GM12865 (cell line): ENCODE measurements at places on chromosomes 16 and 17.

DNA sequence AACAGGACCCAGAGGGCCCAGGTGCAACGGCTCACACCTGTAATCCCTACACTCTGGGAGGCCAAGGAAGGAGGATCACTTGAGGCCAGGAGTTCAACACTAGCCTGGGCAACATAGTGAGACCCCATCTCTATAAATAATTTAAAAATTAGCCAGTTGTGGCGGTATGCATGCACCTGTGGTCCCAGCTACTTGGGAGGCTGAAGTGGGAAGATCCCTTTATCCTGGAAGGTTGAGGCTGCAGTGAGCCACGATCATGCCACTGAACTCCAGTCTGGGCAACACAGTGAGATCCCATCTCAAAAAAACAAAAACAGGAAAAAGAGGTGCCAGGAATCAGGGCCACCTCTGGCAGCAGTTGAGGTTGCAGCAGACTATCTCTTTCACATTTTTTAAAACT, 85.7 kb upstream of the NUDT7 start:
- no peak for DNase-seq

- no peak for DNase-seq
Observed at GRCh38 chr17:55729484-55729883, 6.8 kb upstream of the TMEM100 start.

GRCh38 chr17:61065263-61065773, 334.3 kb upstream of the TBX2 start:
- no peak for DNase-seq

GRCh38 chr17:5976251-5976650, 93.9 kb upstream of the WSCD1 start:
- no peak for DNase-seq

GRCh38 chr16:87713451-87714229, 52.1 kb downstream of the KLHDC4 start:
- DNase-seq, result no peak

GRCh38 chr17:77618173-77618572, 340.3 kb upstream of the TNRC6C start:
- no peak for DNase-seq

DNA sequence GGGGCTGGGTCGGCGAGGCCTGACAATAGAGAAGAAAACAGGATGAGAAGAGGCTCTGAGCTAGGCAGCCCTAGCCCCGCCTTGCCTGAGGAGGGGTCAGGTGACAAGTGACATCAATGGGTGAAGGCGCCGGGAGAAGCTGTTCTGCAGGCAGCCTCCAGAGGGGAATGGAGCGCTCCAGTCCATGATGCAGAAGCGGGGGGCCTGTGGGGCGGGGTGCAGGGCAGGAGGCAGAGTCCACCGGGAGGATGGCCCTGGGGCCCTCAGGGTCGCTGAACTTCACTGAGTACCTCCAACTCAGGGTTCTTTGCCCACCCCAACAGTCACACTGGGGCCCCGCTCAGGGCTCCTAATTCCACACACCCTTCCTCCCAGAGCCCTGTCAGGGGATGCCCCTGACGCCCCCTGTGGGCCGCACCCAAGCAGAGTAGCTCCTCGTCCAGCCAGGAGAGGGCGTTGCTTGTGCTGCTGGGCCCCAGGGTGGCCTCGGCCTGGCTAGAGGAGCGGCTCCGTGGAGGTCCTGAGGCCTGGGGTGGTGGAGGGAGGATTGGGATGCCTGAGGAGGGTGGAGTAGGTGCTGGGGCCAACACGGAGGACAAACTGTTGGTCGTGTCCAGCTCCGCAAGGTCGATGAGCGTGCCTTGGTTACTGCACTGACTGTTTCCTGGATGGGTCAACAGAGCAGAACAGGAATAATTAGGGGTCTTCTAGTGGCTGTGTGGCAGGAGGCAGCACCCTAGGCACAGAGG, 20.8 kb downstream of the GGA3 start:
- DNase-seq, result no peak

- no peak for DNase-seq
Observed at GRCh38 chr17:59941131-59941530, 23.4 kb downstream of the RNFT1 start.

DNA sequence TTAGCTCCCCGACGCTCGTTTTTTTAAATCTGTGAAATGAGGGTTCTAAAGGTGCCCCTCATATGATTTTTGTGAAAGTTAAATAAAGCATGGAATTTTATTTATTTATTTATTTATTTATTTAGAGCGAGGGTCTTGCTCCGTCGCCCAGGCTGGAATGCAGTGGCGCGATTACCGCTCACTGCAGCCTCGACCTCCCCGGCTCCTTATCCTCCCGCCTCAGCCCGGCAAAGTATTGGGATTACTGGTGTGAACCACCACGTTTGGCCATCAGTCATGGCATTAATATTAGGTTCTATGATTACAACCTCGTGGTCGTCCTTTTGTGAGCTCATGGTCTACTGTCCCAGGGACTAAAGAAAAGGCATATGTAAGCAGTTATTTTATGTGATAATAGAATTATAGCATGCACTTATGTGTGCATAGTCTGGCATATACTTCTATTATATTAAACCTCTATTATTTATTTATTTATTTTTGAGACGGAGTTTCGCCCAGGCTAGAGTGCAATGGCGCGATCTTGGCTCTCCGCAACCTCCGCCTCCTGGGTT, 557 bp upstream of the LUC7L start:
- no peak for DNase-seq

- peak; percentile 94 for DNase-seq
Observed at GRCh38 chr17:39636927-39637736, at the start of gene STARD3. Gene STARD3 (plus strand): TSS chr17:39637144. CDS start chr17:39653532, 16,388 bp downstream.

- no peak for DNase-seq
Observed at GRCh38 chr16:65908568-65908967, 457.9 kb upstream of the CDH5 start.

GRCh38 chr17:82242977-82243647, 14.3 kb downstream of the SLC16A3 start:
- no peak for DNase-seq

DNA sequence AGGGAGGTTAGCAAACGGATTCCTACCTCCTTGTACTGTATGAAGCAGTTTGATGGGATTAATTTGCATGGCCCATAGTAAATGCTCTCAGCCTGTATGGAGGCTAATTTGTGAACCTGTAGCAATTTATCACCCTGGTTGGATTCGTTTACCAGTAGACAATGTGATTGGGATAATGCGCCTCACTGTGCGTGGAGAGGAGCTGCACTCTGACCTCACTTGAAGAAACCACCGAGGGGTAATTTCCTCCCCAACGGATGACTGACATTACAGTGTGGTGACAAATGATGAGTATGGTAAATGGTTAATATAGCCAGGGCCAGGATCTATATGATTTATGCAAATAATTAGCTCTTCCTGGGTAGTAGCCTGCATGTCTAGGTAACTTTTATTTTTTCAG, 479.1 kb upstream of the RBFOX1 start:
- DNase-seq, result no peak

DNA sequence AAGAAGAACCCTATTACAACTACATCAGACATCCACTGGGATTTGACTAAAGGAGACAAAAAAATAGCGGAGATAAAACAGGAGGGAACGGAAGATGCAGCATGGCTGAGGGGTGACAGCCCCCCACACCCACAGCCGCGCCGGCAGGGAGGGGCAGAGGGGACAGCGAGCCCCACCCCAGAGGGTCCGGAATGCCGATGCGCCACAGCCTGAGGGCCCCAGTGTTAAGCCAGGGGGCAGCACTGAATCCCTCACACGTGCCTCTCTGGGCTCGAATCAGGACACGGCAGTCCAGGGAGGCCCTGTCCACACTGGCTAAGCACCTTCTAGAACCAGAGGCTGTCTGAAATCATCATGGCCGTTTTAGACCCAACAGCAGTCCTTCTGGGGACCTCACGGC, 18.8 kb downstream of the MAP1LC3B start:
- DNase-seq, result no peak

DNA sequence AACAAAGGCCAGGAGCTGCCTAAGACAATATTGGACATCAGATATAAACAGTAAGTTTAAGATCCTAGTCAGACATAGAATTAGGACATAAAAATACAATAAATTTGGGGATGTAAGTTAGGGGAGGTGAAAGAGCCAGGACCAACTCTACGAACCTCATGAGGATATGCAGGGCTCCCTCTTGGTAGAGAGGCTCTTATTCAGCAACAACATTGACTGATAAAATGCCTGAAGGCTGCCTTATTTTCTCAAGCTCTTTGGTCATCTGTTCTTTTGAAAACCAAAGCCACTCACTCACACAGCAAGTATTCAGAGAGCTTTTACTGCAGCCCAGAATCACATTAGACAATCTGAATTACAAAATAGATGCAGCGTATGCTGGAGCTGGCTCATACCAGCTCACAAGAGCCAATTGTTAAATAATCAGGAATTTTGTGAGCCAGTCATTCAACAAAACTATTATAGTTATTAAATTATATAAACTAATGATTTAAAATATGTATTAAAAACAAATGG, 108.6 kb upstream of the CLEC3A start:
- DNase-seq, result no peak

- DNase-seq, result no peak
Observed at GRCh38 chr17:77894126-77894956, 64.2 kb upstream of the TNRC6C start.

- DNase-seq, result no peak
Observed at GRCh38 chr17:62827746-62828485, 19.8 kb upstream of the MARCHF10 start.

DNA sequence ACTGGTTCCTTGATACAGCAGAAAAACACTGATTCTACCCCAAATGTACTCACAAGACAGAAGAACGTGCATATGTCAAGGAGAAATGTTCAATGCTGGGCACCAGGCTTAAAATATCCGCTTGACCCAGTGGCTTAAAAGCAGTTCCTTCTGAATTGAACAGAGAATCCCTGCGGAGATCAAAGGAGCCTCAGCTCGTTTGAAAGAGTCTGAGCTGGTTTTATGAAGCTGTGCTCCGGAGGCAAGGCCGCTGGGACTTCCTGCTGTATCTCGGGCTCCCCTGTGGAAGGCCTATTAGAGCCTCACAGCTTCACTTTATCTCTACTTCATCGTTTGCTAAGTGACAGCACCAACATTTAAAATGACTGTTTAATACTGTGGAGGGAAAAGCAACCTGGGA, 2.2 kb downstream of the LMF1 start:
- DNase-seq, result no peak

DNA sequence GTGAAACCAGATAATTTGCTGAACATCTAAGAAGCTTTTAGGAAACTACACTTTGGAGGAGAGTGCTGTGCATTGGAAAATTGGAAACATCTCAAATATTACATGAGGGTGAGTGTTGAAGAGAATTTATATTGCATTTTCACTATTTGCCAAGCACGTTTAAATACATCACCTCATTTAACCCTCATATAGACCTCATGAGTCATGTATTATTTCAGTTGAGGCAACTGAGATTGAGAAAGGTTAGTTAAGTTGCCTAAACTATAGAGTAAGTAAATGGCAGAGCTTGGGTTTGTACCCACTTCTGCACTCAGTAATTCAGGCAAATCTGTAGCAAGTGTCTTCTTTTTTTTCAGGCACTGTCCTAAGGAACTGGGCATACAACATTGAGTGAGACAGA, 3.7 kb upstream of the NLK start:
- no peak for DNase-seq

DNA sequence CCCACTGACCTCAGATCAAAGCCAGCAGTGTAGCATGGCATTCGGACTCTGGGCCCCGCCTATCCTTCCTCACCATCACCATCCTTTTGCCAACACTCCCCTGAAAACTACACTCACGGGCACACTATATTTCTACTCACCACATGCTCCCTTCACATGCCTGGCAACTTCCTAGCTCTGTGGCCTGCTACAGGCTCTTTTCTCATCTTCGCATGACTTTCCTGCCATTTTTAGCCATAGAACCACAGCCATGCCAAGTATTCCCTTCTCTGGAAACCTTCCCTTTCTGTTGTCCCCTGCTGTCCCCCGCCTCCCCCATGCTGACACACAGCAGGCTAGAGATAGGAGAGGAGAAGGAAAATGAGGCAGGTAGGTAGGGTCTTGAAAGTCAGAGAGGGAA, 45.5 kb upstream of the MMP2 start:
- no peak for DNase-seq

GRCh38 chr16:9055661-9056060, 35.8 kb upstream of the HAPSTR1 start:
- DNase-seq, result no peak

DNA sequence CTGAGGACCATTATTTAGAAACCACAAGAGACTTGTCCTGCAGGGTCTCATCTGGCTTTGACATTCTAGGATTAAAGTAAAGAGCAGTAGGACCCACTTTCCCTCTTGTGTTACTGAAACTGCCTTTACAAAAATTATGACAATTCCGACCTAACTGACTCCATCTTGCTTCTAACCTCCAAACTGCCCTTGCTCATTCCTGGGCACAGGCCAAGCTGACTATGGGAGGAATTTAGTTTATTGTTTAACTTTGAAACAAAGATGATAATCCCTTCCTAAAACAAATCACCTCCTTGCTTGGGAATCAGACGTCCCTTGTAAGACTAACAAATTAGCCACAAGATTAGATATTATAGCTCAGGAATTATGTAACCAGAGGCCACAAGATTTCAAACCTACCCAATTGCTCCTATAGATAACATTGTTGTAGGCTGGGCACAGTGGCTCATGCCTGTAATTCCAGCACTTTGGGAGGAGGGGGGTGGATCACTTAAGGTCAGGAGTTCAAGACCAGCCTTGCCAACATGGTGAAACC, 87.0 kb upstream of the FBXO47 start:
- DNase-seq, result no peak

DNA sequence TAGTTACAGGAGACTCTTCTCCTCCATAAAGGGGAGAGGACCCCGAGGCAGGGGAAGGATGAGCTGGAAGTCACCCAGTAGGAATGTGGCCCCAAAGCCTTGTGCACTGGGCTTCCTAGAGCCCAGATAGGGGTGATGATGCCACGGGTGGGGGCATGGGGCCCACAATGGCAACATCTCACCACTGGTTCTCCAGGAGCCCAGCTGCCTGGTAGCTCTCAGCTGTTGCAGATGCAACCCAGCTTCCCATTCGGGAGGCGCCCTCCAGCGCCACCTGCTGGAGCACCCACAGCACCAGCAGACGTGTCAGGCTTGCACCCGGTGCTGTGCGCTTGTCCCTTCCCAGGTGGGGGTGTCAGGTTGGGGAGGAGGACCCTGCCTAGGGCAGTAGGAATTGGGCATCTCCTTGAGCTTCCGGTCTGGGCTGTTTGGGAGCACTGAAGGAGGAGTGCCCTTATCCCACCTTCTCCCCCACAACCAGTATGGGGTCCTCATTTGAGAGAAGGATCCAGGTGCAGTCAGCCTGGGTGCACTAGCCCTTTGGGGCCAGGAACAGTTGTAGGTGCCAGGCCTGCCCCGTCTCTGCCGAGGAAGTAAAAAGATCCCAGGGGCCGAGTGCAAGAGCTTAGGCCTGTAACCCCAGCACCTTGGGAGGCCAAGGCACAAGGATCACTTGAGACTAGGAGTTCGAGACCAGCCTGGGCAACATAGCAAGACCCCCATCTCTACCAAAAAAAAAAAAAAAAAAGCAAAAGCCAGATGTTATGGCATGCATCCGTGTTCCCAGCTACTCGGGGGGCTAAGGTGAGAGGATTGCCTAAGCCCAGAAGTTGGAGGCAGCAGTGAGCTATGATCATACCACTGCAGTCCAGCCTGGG, 14.4 kb downstream of the CDIPT start:
- peak; percentile 80 for DNase-seq

- no peak for DNase-seq
Observed at GRCh38 chr16:28040039-28040438, 23.5 kb downstream of the GSG1L start.
